ENCODE measurements at places on chromosomes 5 and 9.

GRCh38 chr9:113532809-113533190, 69.3 kb downstream of the RGS3 start:
- no peak for DNase-seq

DNA sequence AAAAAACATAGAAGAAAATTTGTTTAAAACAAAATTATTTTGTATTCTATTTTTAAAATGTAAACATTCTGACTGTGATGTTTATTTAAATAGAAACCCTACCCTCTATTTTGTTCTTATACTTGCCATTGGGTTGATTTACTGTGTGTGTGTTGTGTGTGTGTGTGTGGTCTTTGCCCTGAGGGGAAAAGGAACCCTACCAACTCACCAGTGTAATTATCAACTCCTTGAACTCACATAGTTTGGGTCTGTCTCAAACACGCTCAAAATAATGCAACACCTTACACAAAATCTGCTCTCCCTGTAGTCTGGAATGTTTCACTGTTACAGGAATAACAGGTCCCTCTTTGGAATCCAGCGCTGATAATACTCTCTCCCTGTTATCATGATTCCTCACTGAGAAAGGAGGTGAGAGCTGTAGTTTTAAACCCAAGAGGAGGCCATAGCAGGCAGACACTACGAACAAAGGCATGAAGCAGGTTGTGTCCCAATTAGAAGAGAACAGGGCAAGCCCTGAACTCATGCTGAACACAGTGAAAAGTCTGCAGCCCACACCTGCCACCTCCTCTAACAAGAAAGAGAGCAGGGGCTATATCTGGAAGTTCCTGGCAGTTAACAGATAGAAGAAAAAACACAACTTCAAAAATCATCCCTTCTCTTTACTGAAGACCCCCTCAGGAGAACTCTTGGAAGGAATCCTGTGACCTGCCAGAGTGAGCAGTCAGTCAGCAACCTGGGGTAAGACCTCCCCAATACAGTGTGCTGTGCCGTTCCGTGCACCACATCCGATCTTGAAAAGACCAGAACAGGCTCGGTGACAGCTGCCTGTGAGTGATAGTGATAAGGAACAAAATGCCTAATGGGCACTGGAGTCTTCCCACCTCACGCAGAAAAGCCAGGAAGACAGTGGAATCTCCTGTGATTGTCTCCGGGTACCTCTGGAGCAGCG, 608.1 kb upstream of the ADAMTS16 start:
- DNase-seq, result no peak

DNA sequence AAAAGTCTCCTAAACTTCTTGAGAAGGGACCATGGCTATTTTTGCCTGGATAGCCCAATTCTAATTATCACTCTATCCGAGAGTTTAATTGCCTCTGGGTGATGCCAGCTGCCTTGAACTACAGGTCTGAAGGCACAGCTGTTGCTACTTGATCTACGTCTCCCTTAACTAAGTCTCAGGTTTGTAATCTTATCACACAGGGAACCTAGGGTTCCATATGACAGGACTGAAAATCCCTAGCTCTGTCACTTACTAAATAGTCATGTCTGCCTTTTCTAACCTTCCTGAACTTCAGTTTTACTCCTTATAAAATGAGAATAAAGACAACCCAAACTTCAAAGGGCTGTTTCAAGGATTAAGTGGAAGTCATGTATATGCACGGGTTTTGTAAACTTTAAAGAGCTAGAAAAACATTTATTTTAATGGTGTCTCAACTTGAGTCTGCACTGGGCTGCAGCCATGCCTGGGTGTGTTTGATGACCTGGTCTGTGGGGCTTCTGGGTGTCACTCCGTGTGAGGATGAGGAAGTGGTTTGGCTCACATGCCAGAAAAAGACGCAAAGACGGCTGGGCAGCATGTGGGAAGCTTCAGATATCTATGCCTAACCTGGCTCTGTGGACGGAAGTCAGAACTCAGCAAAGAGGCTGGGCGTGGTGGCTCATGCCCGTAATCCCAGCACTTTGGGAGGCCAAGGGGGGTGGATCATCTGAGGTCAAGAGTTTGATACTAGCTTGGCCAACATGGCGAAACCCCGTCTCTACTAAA, 129.3 kb upstream of the SLC44A1 start:
- no peak for DNase-seq

- no peak for DNase-seq
Observed at GRCh38 chr5:148469501-148469935, 85.8 kb downstream of the FBXO38 start.

DNA sequence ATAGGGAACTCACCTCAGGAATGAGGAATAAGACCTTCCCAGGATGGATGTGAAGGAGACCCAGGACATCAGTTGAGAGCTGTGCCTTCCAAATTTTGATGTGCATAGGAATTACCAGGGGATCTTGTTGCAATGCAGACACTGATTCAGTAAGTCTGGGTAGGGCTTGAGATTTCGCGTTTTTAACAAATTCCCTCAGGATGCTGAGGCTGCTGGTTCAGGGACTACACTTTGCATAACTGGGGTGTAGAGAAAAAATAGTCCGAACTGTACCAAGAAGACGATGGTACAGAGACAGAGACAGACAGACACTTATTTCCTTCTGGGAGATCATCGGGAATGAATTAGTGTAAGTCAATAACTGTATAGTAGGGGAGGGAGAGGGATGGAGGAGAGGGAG, 82.3 kb upstream of the FREM1 start:
- DNase-seq, result no peak

DNA sequence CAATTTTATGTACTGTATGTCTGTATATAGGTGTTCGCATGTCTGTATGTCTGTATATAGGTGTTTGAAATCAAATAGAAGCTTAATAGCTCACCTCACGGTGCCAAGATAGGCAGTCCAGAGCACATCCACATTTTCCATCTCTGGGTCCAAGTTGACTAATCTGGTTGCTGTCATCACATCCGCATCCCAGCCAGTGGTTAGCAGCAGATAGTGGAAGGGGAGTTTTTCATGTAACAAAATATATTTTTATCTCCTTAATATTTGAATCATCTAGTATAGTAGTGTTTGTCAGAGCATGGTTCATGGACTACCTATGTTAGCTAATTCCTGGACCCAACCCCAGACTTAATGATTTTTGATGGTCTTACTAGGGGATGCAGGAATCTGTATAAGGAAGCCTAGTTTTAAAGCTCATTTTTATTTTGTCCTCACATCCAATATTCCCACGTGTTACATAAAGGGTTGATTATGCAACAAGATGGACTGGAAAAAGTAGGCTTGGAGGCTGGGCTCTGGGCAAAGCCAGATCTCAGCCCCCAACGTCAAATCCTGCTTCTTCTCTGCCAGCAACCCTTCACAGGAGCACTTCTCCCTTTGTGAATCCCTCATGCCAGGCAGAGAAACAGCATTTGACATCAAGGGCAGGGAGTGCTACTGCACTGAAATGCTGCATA, 219.7 kb downstream of the ZSWIM6 start:
- no peak for DNase-seq

- DNase-seq, result no peak
Observed at GRCh38 chr5:137753691-137754187, 424 bp downstream of the HNRNPA0 start.

GRCh38 chr9:124311283-124311682, 53.5 kb downstream of the NEK6 start:
- DNase-seq, result no peak

DNA sequence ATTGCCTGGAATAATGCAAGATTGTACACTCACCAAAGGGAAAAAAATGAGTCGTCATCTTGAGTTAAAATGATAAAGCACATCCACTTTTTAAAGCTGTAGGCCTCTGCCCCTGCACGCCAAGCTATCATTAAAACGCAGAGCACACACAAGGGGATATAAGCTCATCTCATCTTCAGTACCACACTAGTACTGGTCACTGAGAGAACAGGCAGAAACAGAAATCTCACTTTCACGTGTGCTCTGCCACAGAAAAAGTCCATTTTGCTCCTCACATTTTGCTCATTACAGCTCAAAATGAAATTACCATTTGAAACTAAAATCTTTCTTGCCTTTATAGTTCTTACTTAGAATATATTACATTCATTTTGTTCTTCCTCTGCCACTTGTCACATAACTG, 99.2 kb upstream of the SLC30A5 start:
- DNase-seq, result no peak

DNA sequence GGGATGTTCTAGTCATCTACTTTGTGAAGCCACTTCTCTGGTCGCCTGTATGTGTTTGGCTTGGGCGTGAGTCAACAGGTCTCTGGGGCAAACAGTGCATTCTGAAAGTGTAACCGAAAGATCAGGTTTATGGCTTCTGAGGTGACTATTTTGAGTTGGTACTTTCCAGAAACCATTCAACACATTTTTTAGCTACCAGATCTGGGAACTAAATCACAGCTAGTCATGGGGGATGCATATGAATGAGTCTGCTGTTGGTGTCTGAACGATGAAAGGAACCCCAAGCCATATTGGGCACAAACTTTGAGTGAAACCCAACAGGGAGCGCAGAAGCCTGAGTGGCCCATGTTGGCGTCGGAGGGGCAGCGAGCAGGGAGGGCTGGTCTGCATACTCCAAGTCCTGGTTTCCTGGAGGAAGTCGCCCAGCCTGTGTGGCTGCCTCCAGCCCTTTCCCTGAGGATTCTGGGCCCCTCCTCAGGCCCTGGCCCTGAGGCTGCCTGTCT, 35.3 kb downstream of the UBE2QL1 start:
- no peak for DNase-seq

DNA sequence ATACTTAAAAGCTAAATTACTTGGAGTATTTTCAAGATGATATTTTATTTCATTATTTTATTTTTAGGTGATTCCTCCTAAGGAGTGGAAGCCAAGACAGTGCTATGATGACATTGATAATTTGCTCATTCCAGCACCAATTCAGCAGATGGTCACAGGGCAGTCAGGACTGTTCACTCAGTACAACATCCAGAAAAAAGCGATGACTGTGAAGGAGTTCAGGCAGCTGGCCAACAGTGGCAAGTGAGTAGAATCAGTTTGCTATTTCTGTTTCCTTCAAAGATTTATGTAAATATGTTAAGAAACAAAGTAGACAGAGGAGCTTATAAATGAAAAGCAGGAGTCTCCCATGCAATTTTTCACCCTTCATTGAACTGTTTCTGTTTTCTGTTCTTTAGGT, 47.8 kb downstream of the KDM4C start:
- no peak for DNase-seq

DNA sequence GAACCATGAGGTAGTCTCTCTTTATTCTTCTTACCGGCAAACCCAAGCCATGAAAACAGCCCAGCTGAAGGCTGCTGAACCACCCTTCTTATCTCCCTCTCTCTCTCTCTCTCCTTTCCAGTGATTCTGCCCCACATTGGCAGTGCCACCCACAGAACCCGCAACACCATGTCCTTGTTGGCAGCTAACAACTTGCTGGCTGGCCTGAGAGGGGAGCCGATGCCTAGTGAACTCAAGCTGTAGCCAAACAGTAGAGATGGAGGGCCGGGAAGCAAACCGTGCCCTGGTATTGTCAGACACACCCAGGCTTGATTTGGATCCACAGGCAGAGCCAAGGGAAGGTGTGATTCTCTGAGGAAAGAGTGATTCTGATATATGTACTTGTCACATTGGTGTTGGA, 14.0 kb downstream of the GRHPR start:
- DNase-seq, result no peak

DNA sequence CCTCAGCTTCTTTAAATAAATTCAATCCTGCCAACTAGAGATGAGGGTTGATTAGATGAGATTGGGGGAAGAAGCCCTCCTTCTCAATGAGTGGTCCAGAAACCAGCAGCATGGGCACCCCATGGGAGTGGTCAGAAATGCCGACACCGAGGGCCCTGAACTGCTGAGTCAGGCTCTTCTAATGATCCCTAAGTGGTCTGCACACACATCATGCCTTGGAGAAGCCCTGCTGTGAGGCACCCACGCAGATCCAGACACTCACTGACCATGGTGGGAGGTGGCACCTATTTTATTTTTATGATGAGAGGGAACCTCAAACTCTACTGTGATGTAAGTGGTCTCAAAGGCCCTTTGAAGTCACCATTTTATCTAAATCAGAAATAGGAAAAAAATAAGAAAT, 72.3 kb upstream of the BOD1 start:
- DNase-seq, result no peak

Data from NCI-H2107 (cell line).